Astrocyte (in vitro differentiated cells and primary cell): ENCODE measurements at places on chromosomes 2 and 18.

DNA sequence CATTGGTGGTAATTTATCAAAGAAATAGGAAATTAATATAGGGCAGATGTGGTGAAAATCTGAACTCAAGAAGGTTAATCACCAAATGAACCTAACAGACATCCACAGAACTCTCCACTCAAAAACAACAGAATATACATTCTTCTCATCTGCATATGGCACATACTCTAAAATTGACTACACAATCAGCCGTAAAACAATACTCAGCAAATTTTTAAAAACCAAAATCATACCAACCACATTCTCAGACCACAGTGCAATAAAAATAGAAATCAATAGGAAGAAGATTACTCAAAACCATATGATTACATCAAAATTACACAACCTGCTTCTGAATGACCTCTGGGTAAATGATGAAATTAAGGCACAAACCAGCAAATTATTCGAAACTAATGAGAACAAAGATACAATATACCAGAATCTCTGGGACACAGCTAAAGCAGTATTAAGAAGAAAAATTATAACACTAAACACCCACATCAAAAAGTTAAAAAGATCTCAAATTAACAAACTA lies 31.0 kb downstream of the RBM43 start:
- DNase-seq = no peak

DNA sequence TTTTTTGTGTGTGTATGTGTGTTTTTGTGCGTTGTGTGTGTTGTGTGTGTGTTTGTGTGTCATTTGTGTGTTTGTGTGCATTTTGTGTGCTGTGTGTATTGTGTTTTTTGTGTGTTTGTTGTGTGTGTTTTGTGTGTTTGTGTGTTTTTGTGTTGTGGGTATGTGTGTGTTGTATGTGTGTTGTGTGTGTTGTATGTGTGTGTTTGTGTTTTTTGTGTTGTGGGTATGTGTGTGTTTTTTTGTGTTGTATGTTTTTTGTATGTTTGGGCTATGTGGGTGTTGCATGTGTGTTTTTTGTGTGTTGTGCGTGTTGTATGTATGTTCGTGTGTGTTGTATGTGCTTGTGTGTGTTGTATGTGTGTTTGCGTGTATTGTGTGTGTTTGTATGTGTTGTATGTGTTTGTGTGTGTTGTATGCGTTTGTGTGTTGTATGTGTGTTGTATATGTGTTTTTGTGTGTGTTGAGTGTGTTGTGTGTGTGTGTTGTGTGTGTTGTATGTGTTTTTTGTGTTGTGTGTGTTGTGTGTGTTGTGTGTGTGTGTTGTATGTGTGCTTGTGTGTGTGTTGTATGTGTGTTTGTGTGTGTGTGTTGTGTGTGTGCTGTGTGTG lies 275.3 kb downstream of the HRH4 start:
- no peak for DNase-seq

DNA sequence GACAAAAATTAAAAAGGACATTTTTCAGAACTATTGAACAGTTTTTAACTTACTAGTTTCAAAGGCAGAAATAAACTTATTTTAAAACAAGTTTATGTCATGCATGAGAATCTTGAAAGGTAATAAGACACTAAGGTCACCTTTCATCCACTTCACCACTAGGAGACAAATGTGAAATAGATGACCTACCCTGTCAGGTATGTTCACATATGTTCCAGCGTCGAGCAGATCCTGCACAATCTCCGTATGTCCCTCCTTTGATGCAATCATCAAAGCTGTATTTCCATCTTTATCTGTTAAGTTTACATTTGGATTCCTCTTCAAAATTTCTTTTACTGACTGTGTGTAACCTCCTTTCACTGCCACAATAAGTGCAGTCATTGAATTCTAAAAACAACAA lies 34.7 kb downstream of the KIDINS220 start:
- DNase-seq = no peak

GRCh38 chr2:218245214-218245613 lies 15.6 kb upstream of the GPBAR1 start:
- DNase-seq = no peak

DNA sequence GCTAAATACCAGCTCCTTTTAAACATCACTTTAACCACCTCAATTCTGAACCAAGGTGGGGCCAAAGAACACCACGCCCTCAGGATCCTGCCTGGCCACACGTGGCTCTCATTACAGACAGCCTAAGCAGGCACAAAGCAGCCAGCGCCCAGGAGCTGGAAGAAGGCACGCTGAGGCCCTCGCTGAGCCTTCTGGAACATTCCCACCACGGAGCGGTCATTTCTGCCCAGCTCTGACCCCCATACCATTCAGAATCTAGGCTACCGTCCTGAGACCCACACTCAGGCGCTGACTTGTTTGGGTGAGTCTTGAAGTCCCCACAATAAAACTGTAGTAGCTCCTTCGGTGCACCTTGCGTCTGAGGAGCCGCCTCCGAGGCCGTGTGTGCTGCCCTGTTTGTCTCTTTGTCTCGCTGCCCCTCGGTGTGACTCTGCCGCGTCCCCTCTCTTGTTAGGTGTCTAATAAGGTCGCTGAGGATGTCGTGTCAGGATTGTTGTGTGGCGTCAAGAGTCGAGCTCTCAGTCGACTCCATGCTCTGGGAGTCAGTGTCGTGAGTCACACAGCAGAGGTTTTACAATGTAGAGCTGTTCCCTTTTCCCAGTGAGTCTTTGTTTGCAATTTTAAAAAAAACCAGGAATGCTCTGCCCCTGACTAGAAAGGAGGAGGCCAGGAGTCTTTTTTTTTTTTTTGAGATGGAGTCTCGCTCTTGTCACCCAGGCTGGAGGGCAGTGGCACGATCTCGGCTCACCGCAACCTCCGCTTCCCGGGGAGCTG lies 242.4 kb downstream of the KLHL29 start:
- no peak for DNase-seq
